ENCODE measurements at places on chromosomes 12 and 14.

DNA sequence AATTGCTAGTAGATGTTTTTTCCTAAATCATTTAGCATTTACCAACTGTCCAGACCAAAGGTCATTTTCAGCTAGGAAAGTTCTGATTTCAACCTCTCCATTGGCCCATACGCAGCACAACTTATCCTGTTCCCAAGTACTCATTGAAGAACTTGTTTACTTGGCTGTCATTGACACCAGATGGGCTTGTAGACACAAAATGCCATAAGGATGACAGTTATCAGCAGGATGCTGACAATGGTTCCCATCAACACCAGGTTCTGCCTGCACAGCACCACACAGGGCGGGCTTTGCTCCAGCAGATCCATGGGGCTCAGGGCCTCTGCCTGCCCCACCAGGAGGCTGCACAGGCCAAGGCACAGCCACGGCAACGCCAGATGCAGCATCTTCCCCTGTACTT lies 36.5 kb upstream of the TMPRSS12 start:
- DNase-seq = peak; percentile 8

DNA sequence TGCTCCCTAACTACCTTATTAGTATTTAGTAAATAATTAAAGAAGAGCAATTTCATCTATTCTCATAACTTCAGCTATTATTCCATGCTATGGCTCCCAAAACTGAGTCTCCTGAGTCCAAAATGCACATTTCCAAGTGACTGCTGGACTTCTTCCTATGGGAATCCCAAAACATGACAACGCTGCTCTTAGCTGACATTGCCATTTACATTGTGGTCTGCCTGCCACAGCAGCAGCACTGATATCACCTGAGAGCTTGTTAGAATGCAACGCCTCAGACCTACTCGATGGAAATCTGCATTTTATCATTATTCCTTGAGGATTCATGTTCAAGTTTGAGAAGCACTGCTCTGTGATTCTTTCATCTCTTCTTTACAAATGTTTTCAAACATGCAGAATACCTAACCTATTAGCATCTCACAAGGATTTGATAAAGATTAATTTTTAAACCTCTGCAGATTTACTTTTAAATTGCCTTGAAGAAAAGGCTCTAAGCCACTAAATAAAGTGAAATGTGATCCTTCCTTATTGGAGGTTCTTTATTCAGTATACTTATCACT lies 77.7 kb downstream of the SEC23A start:
- no peak for DNase-seq

GRCh38 chr12:56001487-56002100 lies 4.5 kb downstream of the SUOX start:
- no peak for DNase-seq

- DNase-seq = no peak
These were observed 273.1 kb upstream of the NOVA1 start for GRCh38 chr14:26870722-26871617.

GRCh38 chr12:89706551-89706950 lies 2.1 kb downstream of the ATP2B1 start:
- DNase-seq = no peak

- peak; percentile 23 for DNase-seq
These were observed 74.6 kb upstream of the MYF6 start for GRCh38 chr12:80632835-80633234.

DNA sequence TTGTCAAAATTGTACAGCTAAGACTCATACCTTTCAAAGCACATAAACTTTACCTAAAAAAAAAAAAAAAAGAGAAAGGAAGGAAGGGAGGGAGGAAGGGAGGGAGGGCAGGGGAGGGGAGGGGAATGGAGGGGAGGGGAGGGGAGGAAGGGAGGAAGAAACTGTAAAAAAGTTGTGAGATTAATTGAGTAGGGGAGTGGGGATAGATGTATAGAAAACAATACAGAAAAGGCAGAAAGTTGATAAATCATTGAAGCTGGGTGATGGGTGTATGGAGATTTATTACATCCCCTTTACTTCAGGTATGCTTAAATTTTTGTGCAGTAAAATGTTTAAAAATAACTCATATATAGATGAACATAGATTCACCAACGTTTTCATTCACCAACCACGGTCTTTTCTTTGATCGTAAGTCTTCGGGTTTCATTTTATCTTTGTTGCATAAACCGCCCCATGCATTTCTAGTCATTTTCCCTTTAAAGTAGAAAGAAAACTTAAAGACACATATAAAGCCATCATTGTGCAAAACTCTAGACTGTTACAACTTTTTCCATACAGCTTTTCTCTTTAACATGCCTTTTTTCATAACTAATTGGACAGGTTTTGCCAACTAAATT lies 191.2 kb upstream of the KRR1 start:
- DNase-seq = no peak

DNA sequence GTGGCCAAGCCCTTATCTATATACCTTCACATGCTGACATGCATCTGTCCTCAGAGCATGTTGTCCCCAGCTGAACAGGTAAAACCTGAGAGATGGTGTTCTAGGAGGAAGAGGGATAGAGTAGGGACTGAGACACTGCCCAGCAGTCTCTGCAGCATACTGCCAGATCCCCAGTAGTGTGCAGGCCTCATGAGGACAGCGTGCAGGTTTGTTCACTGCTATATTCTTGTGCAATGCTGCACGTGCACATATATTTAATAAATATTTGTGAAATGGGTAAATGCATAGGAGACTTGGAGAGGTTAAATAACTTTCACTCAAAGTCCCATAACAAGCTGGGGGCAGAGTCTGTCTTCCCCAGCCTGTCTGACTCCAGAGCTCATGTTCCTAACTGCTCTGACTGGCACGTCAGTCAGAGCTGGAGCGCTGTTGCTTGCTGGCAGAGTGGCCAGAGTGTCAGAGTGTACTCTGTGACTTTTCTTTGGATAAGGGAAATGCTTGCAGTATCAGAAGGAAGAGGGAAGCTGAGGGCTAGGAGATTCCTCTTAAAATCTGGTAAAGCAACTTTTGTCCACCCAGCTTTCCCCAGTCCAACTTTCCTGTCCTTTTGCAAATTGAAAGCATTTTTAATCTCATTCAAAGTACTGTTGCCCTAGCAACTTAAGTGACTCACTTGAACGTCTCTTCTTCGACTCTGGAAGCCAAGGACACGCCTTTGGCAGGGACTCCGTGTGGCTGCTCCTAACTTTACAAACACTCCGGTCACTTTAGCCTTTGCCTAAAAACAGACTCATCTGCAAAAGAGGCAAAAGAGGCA lies 14.9 kb upstream of the POLR3B start:
- peak; percentile 64 for DNase-seq

GRCh38 chr14:39576258-39576657 lies 144.0 kb upstream of the FBXO33 start:
- DNase-seq = no peak

GRCh38 chr12:27592548-27592947 lies 68.5 kb downstream of the PPFIBP1 start:
- DNase-seq = no peak

- DNase-seq = no peak
These were observed 63.3 kb upstream of the CDKN3 start for GRCh38 chr14:54333511-54333910.

GRCh38 chr12:47804171-47804570 lies 15.5 kb downstream of the HDAC7 start:
- no peak for DNase-seq

GRCh38 chr12:87163122-87163521 lies 866.1 kb downstream of the C12orf50 start:
- DNase-seq = no peak

- DNase-seq = no peak
These were observed 12.8 kb upstream of the SMARCD1 start for GRCh38 chr12:50072198-50072907.

DNA sequence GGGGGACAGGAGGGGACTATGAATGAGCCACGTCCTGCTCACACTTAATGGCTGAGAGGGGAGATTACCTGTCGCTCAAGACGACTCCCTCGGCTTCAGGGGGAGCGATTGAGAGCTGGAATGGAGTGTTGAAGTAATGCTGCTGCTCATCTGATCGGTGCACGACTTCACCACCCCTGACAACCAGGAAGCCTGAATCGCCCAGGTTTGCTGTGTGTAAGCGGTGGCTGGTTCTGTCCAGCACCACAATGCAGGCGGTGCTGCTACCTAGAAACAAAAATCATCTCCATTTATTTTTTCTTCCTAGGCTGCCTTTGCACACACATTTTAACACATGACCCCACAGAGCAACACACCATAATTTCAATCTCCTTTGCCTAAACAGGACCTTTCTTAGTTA lies 37.3 kb downstream of the PPTC7 start:
- peak; percentile 18 for DNase-seq

GRCh38 chr12:92987846-92988621 lies 58.9 kb upstream of the EEA1 start:
- DNase-seq = no peak

- DNase-seq = no peak
These were observed 29.2 kb upstream of the FKBP4 start for GRCh38 chr12:2765608-2766007.

DNA sequence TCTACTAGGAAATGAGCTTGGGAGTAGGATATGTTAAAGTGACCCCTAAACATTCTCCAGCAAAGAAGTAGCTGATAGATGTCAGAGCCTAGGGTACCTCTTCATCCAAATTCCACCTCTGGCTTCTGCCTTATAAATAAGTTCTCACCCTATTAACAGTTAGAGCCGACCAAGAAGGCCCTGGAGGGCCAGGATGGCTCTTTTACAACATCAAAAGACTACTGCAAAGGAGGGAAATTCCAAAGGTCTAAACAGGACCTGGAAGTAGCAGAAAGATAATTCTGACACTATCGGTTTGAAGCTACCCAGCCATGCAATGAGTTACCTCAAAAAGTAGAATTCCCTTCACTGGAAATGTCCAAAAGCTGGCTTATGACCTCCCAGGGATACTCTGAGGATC lies 90.0 kb downstream of the PPM1H start:
- no peak for DNase-seq

DNA sequence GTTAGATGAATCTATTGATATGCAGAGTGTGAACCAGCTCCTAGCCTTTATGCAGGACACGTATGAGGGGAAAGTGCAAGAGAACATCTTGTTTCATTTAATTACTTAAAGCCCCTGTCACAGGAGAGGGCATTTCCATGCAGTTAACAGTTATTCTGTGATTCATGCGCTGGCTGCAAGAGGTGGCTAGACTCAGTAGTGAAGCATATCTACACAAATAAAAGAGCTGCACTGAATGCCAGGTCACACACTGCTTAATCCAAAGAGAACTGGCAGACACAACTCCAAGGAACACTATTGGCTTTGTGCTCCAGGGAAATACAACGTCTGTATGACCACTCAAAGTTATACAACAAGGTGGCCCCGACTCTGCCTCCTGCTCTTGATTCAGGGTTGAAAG lies 394.1 kb downstream of the C12orf75 start:
- no peak for DNase-seq

DNA sequence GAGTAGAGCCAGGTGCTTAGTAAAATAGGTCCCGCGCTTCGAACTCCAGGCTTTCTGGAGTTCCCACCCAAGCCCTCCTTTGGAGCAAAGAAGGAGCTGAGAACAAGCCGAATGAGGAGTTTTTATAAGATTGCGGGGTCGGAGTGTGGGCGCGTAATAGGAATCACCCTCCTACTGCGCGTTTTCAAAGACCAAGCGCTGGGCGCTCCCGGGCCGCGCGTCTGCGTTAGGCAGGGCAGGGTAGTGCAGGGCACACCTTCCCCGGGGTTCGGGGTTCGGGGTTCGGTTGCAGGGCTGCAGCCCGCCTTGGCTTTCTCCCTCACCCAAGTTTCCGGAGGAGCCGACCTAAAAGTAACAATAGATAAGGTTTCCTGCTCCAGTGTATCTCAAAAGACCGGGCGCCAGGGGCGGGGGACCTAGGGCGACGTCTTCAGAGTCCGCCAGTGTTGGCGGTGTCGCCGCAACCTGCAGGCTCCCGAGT lies 3.6 kb downstream of the SSTR1 start:
- DNase-seq = peak; percentile 38

- no peak for DNase-seq
These were observed 284.1 kb upstream of the FOXG1 start for GRCh38 chr14:28482251-28483040.

GRCh38 chr14:79548836-79549235 lies 662.5 kb downstream of the DIO2 start:
- DNase-seq = no peak

DNA sequence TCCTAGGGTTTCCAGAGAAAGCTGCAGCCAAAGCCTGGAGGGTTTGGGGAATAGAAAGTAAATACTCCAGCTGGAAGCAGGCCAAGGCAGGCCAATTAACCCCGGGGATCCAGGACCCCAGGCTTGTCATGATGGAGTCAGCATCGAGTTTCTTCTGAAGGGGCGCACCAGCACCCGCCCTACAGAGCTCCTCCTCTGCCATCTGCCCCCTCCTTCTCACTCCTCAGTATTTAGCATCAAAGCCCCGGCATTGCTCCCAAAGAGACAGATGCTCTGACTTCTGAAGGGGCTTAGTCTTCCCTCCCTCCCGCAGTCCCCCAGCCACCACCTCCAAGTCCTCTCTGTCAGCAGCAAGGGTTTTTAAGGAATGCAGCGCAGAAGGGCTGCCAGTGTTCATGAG lies 285.1 kb upstream of the NOS1 start:
- no peak for DNase-seq

DNA sequence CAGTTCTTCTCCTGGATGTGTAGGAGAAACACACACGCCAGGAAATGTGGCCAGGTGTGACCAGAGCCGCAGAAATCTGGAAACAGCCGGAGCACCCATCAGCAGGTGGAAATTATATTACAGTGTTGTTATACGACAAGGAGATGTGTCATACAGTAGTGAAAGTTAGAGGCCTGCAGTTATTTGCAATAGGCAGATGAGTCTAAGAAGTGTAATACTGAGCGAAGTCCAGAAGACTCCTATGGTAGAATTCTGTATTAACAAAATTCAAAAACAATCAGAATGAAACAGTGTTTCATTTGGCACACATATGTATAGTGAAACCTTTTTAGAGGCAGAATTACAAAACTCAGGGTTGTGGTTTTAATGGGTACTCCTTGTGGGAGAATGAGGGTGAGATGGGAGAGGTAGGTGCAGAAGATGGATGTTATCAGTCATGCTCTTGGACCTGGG lies 39.3 kb upstream of the AMN start:
- DNase-seq = no peak

- no peak for DNase-seq
These were observed 375 bp downstream of the AJUBA start for GRCh38 chr14:22981876-22982476.

DNA sequence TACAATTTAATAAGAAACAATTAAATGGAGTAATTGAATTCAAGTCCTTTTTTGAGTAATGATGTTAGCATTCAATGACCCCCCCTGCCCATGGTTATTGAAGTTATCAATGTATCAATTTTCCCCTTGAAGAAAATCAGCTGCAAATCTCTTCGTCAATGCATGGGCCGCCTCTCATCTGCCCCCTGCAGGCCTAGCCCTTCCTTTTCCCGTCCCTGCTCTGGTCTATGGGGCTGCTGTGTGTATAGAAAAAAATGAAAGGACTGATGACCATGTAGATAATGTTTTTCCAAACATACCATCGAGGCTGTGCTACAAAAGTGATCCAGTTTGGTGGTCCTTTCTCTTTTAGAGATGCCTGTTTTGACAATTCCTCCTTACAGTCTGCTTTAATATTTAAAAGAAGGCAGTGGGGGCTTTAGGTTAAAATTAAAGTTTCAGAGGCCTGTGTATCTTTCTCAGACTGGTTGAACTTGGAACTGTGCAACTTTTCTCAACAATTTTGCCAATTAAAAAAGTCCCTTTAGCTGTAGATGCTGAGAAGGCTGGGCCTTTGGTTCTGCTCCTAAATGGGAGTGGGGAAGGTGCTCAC lies 98.4 kb downstream of the APAF1 start:
- DNase-seq = no peak

- DNase-seq = no peak
These were observed 118.7 kb upstream of the TMCC3 start for GRCh38 chr12:94769047-94769420.

- peak; percentile 47 for DNase-seq
These were observed 1.0 kb upstream of the NAP1L1 start for GRCh38 chr12:76085520-76085868.

GRCh38 chr12:22321638-22322037 lies 12.9 kb downstream of the ST8SIA1 start:
- DNase-seq = peak; percentile 9

Data from EL (cell line).